Astrocyte (in vitro differentiated cells and primary cell): ENCODE measurements at places on chromosomes 6 and 20. TPM values are rescaled to one million over a fixed set of nuclear protein-coding genes. Genes with fewer than 3 reads are reported as not detected.

GRCh38 chr6:132188556-132189264 lies 212.6 kb downstream of the MOXD1 start:
- peaks cover 33% of the 10 kb centered on the region for H3K4me1 ChIP-seq
- DNase-seq = peak; percentile 92
- H3K4me3 ChIP-seq = no peak overlapping the region
- peak overlapping the region; percentile 63 for H3K27ac ChIP-seq
- no peaks in the 10 kb centered on the region for H3K36me3 ChIP-seq

DNA sequence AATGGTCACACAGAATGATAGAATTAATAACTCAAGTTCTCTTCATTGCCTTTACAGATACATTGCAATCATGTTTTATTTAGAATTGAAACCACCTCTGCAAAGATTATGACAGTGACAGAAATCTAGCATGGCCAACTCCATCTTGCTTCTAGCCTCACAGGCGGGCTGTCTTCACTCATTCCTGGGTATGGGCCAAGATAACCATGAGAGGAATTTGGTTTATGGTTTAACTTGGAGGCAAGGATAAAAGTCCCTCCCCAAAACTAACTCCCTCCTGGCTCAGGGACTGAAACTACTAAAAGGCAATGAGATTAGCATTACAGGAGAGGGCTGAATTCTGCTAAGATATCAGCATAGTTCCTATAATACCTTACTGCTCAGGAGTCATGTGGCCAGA lies 95.2 kb upstream of the CST7 start:
- no peak overlapping the region for H3K27ac ChIP-seq
- H3K4me1 ChIP-seq = no peaks in the 10 kb centered on the region
- H3K36me3 ChIP-seq = no peaks in the 10 kb centered on the region
- no peaks in the 10 kb centered on the region for H3K27me3 ChIP-seq

DNA sequence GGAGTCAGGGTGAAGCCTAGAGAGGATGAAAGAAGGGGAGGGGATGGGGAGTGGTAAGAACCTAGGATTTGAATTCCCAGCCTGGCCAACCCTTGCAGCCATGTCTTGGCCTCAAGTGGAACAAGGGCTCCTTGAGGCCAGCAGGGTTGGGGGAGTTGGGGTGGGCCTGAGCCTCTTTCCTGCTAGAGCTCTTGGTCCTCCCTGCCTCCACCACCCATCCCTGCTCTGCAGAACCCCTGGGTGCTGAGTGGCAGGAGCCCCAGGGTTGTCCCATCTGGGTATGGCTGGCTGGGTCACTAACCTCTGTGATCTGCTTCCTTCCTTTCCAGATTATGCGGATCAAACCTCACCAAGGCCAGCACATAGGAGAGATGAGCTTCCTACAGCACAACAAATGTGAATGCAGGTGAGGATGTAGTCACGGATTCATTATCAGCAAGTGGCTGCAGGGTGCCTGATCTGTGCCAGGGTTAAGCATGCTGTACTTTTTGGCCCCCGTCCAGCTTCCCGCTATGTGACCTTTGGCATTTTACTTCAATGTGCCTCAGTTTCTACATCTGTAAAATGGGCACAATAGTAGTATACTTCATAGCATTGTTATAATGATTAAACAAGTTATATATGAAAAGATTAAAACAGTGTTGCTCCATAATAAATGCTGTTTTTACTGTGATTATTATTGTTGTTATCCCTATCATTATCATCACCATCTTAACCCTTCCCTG lies 8.3 kb downstream of the VEGFA start:
- H3K27ac ChIP-seq = no peak overlapping the region
- no peaks in the 10 kb centered on the region for H3K27me3 ChIP-seq
- no peak for DNase-seq
- H3K36me3 ChIP-seq = peaks cover 20% of the 10 kb centered on the region

GRCh38 chr6:108693430-108694154 lies 132.9 kb downstream of the FOXO3 start:
- no peaks in the 10 kb centered on the region for H3K36me3 ChIP-seq
- H3K27ac ChIP-seq = no peak overlapping the region
- DNase-seq = no peak
- H3K27me3 ChIP-seq = no peaks in the 10 kb centered on the region

- H3K4me3 ChIP-seq = no peak overlapping the region
- no peaks in the 10 kb centered on the region for H3K4me1 ChIP-seq
- H3K27ac ChIP-seq = no peak overlapping the region
- H3K36me3 ChIP-seq = no peaks in the 10 kb centered on the region
- no peaks in the 10 kb centered on the region for H3K27me3 ChIP-seq
Observed at GRCh38 chr6:153947808-153948447, 91.1 kb upstream of the OPRM1 start.

GRCh38 chr6:16480763-16481560 lies 242.6 kb downstream of the GMPR start:
- H3K27me3 ChIP-seq = no peaks in the 10 kb centered on the region
- no peaks in the 10 kb centered on the region for H3K4me1 ChIP-seq
- H3K4me3 ChIP-seq = no peak overlapping the region

DNA sequence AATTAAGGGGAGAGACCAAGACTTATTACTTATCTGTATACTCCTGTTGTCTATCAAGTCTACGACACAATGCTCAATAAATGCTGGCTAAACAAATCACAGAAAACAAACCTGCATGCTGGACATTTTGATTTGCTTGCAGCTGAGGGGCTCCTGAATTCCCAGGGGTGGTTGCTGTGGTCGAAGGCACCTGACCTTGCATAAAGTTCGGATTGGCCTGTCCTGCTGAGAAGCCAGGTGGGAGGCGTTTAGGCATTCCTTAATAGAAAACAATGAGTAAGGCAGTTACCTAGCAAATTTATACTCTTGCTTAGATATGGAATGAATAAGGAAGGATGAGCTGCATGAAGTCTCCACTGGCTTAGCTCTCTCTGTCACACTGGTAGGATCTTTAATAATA lies 50.5 kb downstream of the TP53INP2 start:
- no peak for DNase-seq
- no peaks in the 10 kb centered on the region for H3K4me1 ChIP-seq
- H3K4me3 ChIP-seq = no peak overlapping the region
- peaks cover 44% of the 10 kb centered on the region for H3K36me3 ChIP-seq
- H3K27ac ChIP-seq = no peak overlapping the region

DNA sequence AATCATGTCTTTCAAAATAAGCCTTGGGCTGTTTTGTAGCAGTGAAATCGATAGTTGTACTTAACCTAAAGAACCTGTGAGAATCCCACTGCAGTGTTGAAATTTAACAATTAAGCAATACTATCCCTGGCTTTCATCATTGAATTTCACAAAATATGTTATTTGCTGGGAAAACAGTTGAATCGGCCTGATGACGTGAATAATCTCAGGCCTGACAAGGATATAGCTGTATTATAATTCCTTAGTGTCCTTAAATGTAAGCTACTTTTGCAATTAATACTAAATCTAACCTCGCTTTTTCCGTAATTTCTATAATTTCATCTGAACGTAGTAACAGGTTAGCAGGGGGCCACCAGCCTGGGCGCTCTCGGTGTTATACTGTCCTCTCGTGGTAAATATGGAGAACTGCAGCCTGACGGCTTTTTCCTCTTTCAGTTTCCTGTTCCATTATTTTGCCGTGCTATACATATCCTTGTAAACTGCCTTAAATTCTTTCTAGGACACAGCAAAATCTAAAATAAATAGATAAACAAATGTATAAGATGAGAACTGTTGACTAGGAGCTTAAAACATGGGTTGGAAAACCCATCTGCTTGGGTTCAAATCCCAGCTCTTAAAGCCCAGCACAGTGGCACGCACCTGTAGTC lies 24.0 kb downstream of the MTFR2 start:
- H3K4me1 ChIP-seq = no peaks in the 10 kb centered on the region
- DNase-seq = peak; percentile 24
- no peaks in the 10 kb centered on the region for H3K36me3 ChIP-seq
- H3K4me3 ChIP-seq = no peak overlapping the region
- no peaks in the 10 kb centered on the region for H3K27me3 ChIP-seq

DNA sequence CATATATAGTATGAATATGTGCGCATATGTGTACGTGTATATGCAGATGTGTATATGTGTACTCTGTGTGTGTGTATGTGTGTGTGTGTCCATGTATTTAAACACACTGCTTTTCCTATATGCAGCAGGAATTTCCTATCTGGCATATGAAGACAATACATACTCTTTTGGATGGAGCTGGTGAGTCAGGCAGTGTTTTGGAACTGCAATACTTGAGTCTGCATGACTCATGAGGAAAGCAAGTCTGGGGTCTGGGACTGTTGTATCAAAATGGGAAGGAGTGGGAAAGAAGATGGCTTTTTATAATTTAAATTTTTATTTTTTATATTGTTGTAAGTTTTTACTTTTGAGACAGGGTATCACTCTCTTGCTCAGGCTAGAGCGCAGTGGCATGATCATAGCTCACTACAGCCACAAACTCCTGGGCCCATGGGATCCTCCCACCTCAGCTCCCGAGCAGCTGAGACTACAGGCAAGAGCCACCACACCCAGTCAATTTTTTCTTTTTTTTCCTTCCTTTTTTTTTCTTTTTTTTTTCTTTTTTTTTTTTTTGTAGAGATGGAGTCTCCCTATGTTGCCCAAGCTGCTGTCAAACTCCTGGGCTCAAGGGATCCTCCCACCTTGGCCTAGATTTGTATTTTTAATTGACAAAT lies 72.2 kb downstream of the ATXN1 start:
- H3K36me3 ChIP-seq = no peaks in the 10 kb centered on the region
- no peaks in the 10 kb centered on the region for H3K27me3 ChIP-seq
- H3K4me1 ChIP-seq = peaks cover 26% of the 10 kb centered on the region
- peak; percentile 92 for DNase-seq

DNA sequence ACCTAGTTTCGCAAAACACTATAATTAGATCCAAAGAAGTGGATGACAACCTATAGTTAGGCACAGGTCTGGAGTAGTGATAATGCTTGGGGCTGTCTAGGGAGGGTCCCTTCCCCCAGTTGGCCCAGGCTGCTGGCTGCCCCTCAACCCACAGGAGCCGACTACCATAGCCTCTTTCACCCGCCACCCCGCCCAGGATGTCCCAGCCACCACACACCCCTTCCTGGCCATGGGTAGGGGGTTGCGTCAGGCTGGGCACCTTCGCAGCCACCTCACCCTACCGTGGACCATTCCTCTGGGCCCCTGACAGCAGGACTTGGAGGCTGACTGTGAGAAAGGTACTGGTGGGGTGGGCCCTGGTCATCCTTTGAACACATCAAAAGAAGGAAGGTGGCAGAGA lies 8.5 kb downstream of the TFEB start:
- H3K27me3 ChIP-seq = no peaks in the 10 kb centered on the region
- no peaks in the 10 kb centered on the region for H3K36me3 ChIP-seq
- no peak for DNase-seq
- H3K4me1 ChIP-seq = peaks cover 19% of the 10 kb centered on the region
- H3K27ac ChIP-seq = no peak overlapping the region

GRCh38 chr6:106637051-106637716 lies 7.8 kb downstream of the QRSL1 start:
- DNase-seq = no peak
- H3K36me3 ChIP-seq = no peaks in the 10 kb centered on the region
- H3K4me3 ChIP-seq = no peak overlapping the region
- H3K27me3 ChIP-seq = no peaks in the 10 kb centered on the region
- H3K27ac ChIP-seq = no peak overlapping the region
- no peaks in the 10 kb centered on the region for H3K4me1 ChIP-seq

- H3K27me3 ChIP-seq = no peaks in the 10 kb centered on the region
- H3K4me3 ChIP-seq = no peak overlapping the region
- H3K4me1 ChIP-seq = no peaks in the 10 kb centered on the region
- DNase-seq = no peak
- no peak overlapping the region for H3K27ac ChIP-seq
Observed at GRCh38 chr6:9388596-9388995, 953.3 kb upstream of the SLC35B3 start.

DNA sequence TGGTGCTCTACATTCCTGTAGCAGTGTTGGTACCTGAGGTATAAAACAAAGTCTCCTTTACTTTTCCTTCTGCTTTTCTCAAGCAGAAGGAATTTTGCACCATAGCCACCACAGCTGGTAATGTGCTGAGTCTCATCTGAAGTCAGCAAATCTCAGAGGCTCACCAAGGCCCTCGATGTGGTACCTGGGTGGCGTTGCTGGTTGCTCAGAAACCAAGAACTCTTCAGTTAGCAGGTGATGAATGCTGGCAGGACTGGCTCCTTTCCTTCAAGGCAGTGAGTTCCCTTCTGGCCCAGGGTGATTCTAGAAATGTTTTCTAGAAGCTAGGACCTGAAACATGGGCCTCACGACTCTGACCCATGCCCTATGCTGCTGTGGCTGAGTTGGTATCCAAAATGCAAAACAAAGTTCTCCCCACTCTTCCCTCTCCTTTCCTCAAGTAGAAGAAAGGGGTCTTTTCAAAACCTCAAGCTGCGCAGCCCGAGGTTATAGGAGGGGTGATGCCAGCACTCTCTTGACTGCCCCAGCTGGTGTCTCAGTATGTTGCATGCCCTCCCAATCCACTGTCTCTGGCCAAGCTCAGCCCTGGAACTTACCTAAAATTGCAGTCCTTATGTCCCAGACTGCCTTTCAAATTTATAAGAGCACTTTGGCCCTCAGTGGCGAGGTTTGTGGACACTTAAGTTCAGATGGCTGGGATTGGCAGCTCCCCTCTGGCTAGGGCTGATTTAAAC lies 592.3 kb downstream of the FRK start:
- no peaks in the 10 kb centered on the region for H3K36me3 ChIP-seq
- no peaks in the 10 kb centered on the region for H3K4me1 ChIP-seq
- no peak for DNase-seq
- H3K27ac ChIP-seq = no peak overlapping the region

DNA sequence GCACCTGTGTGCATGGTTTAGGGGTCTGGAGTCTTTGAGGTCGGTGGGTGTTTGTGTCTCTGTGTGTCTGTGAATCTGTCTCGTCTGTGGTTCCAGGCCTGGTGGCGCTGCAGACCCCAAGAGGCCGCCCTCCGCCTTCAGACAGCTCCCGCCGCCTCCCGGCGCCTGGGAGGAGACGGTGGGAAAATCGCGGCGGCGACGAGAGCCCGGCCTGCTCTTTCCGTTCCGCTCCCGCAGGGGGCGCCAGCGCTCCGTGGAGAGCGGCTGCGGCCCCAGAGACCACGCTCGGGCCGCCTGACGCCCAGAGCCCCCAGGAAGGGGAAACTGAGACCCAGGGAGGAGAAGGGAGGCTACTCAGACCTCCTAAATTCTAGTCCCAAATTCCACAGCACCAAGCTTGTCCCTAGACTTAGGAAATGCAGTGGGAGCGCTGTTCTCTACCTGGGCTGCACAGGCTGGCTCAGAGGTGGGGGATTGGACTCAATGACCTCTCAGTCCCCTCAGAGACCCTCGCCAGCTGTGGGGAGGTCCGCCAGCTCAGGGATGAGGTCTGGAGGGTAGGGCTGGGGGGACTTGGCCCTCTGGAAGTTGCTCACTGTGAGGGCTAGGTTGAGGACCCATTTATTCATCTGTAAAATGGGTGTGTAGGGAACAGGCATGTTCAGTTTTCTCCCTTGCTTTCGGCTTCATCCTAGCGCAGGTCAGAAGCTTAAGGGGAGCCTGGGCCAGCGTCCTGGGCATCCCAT lies 36.9 kb upstream of the BLCAP start:
- H3K27me3 ChIP-seq = peaks cover 40% of the 10 kb centered on the region
- no peaks in the 10 kb centered on the region for H3K36me3 ChIP-seq
- H3K4me1 ChIP-seq = no peaks in the 10 kb centered on the region
- no peak overlapping the region for H3K27ac ChIP-seq

The OLIG3 gene
- total RNA-seq = 0.14 TPM in 1 of 2 replicates, not detected in the other

The HLA-DRA gene
- not detected in 2 replicates for total RNA-seq

The BFSP1 gene
- total RNA-seq = 3.7 and 4.2 TPM in 2 replicates

The LBP gene
- total RNA-seq = not detected in 2 replicates

The FBXO30 gene
- 12.8 and 13.6 TPM in 2 replicates for total RNA-seq

The TRIM31 gene
- not detected in 2 replicates for total RNA-seq

The STMND1 gene
- total RNA-seq = 0.16 TPM in 1 of 2 replicates, not detected in the other

The ZNF341 gene
- 1.9 and 2.0 TPM in 2 replicates for total RNA-seq

The RBM24 gene
- total RNA-seq = 18.2 and 22.7 TPM in 2 replicates

The TMEM217 gene
- total RNA-seq = 7.3 and 8.2 TPM in 2 replicates

The GABRR1 gene
- not detected in 2 replicates for total RNA-seq
